CD4-positive, alpha-beta memory T cell (primary cell): ENCODE measurements at places on chromosomes 1 and 21.

- H3K27ac ChIP-seq: no peak overlapping the region
- peaks cover 62% of the 10 kb centered on the region for H3K4me1 ChIP-seq
- no peak overlapping the region for H3K4me3 ChIP-seq
- DNase-seq: no peak
These were observed 4.3 kb upstream of the IKBKE start for GRCh38 chr1:206465951-206466350.

DNA sequence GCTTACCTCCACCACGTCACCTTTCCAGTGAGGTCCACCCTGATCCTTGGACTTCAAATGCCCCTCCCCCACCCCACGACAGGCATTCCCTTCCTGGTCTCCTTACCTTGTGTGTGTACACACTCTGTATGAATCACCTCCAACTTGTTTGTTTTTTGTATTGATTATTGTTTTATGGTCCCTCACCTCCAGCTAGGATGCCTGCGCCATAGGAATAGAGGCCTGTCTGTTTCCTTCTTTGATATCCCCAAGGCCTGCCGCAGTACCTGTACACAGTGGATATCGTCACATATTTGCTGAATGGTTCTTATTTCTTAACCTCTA is 219.6 kb upstream of the POU3F1 start:
- no peak for DNase-seq
- no peaks in the 10 kb centered on the region for H3K27me3 ChIP-seq
- no peaks in the 10 kb centered on the region for H3K36me3 ChIP-seq

GRCh38 chr21:45303751-45304475 is 16.2 kb upstream of the POFUT2 start:
- no peaks in the 10 kb centered on the region for H3K27me3 ChIP-seq
- H3K4me1 ChIP-seq: peaks cover 37% of the 10 kb centered on the region
- no peak overlapping the region for H3K4me3 ChIP-seq
- no peaks in the 10 kb centered on the region for H3K36me3 ChIP-seq
- no peak for DNase-seq

- H3K4me1 ChIP-seq: no peaks in the 10 kb centered on the region
- no peak overlapping the region for H3K27ac ChIP-seq
- no peaks in the 10 kb centered on the region for H3K36me3 ChIP-seq
- no peaks in the 10 kb centered on the region for H3K27me3 ChIP-seq
- no peak overlapping the region for H3K4me3 ChIP-seq
These were observed 94.7 kb downstream of the SIK1 start for GRCh38 chr21:43331962-43332828.

GRCh38 chr1:11749203-11749689 is 12.7 kb upstream of the C1orf167 start:
- H3K27me3 ChIP-seq: no peaks in the 10 kb centered on the region
- peaks cover 11% of the 10 kb centered on the region for H3K36me3 ChIP-seq
- peaks cover 9% of the 10 kb centered on the region for H3K4me1 ChIP-seq
- no peak overlapping the region for H3K4me3 ChIP-seq
- no peak overlapping the region for H3K27ac ChIP-seq

DNA sequence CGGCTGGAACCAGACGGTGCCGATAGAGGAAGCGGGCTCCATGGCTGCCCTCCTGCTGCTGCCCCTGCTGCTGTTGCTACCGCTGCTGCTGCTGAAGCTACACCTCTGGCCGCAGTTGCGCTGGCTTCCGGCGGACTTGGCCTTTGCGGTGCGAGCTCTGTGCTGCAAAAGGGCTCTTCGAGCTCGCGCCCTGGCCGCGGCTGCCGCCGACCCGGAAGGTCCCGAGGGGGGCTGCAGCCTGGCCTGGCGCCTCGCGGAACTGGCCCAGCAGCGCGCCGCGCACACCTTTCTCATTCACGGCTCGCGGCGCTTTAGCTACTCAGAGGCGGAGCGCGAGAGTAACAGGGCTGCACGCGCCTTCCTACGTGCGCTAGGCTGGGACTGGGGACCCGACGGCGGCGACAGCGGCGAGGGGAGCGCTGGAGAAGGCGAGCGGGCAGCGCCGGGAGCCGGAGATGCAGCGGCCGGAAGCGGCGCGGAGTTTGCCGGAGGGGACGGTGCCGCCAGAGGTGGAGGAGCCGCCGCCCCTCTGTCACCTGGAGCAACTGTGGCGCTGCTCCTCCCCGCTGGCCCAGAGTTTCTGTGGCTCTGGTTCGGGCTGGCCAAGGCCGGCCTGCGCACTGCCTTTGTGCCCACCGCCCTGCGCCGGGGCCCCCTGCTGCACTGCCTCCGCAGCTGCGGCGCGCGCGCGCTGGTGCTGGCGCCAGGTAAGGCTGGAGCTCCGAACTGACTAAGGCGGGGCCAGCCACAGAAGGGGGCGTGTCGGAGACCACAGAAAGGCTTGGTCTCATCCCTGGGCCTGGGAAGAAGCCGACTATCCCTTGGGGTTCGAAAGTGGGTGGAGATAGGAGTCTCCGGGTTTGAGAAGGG is 486 bp downstream of the SLC27A3 start:
- H3K4me1 ChIP-seq: peaks cover 20% of the 10 kb centered on the region
- peak overlapping the region; percentile 47 for H3K27ac ChIP-seq
- peak overlapping the region; percentile 47 for H3K4me3 ChIP-seq
- H3K27me3 ChIP-seq: no peaks in the 10 kb centered on the region

GRCh38 chr1:100708476-100709062 is 11.0 kb upstream of the VCAM1 start:
- H3K36me3 ChIP-seq: no peaks in the 10 kb centered on the region
- DNase-seq: no peak
- H3K27me3 ChIP-seq: no peaks in the 10 kb centered on the region
- H3K4me1 ChIP-seq: no peaks in the 10 kb centered on the region
- no peak overlapping the region for H3K27ac ChIP-seq

- H3K4me3 ChIP-seq: no peak overlapping the region
- no peaks in the 10 kb centered on the region for H3K36me3 ChIP-seq
- no peak overlapping the region for H3K27ac ChIP-seq
- DNase-seq: no peak
- peaks cover 40% of the 10 kb centered on the region for H3K27me3 ChIP-seq
These were observed 19.7 kb upstream of the TBX15 start for GRCh38 chr1:119007670-119008482.

DNA sequence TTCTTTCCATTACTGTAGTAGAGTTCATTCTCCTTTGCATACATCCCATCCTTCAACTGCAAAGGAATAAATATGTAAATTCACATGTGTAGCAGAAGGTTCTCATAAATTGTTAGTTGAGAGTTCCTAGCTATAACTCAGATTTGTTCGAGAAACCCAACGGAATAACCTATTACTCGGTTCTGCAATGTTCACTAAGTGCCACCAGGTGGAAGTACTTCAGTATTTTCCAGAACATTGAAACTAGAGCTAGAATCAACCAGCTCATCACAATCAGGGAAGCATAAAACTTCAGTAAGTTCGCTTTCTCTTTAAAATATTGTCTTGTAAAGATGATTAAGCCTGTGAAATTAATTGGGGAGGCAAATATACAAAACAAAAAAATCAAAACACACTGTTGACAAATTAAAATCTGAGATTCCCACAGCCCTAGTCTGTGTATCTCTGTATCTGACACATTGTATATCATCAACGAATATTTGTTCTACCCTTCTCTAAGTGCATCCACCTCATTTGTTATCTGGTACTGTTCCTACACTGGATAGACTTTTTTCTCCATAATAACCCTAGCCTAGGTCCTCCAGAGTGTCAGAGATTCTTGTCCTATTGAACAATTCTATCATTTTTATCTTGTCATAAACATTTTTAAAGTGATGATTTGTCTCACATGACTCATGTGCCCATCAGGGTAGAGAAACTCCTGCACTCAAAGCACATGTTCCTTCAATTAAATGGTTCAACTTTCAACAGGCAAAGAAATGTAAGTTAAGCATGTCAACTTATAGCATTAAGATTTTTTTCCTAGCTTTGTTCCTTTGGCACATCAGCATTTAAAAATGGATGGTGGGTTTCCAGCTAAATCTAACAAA is 31.9 kb downstream of the MROH9 start:
- H3K36me3 ChIP-seq: no peaks in the 10 kb centered on the region
- peak; percentile 0 for DNase-seq
- H3K4me3 ChIP-seq: no peak overlapping the region

DNA sequence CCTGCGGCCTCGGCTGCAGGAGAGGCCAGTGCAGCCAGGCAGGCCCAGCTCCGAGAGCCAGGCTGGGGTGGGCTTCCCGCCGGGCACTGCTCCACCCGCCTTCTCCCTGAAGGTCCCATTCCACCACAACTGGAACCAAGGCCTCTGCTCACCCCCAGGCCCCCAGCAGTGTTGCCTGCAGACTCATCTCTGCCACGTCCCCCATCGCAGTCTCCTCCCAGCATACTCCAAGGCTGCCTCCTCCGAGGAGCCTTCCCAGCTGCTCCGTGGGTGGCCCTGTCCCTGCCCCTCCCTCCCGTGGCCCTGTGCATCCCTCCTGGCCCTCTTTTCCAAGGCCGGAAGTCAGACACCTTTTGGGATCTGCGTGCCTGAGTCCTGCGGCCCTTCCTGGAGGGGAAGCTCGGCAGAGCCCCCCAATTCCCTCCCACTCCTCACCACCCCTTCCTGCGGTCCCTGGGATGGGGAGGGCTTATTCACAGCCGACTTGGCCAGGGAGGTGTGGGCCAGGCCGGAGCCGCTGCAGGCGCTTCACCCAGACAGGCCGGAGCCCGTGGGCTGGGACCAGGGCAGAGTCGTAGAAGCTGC is 47.6 kb downstream of the SLX9 start:
- H3K27ac ChIP-seq: no peak overlapping the region
- H3K4me1 ChIP-seq: no peaks in the 10 kb centered on the region
- H3K27me3 ChIP-seq: no peaks in the 10 kb centered on the region
- no peaks in the 10 kb centered on the region for H3K36me3 ChIP-seq
- no peak overlapping the region for H3K4me3 ChIP-seq

GRCh38 chr1:227869851-227870305 is 54.4 kb downstream of the PRSS38 start:
- peaks cover 36% of the 10 kb centered on the region for H3K4me1 ChIP-seq
- no peaks in the 10 kb centered on the region for H3K36me3 ChIP-seq
- no peaks in the 10 kb centered on the region for H3K27me3 ChIP-seq
- no peak overlapping the region for H3K27ac ChIP-seq

DNA sequence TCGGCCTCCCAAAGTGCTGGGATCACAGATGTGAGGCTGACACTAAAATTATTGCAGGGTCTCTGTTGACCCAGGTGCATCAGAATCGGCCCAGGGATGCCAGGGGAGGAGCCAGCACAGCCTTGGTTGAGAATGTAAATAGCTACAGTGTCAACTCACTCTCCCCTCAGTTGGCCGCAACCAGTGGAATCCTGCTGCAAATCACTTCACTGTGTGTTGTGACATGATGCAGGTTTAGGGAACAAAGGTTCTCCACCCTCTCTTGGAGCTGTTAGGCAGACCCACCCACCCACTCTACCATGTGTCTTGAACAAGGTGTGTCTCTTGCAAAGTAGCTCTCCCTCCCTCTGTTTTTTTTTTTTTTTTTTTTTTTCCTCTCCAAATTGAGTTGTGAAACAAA is 60.5 kb upstream of the SOD1 start:
- no peak overlapping the region for H3K4me3 ChIP-seq
- no peak overlapping the region for H3K27ac ChIP-seq
- no peaks in the 10 kb centered on the region for H3K36me3 ChIP-seq
- no peaks in the 10 kb centered on the region for H3K4me1 ChIP-seq
- H3K27me3 ChIP-seq: no peaks in the 10 kb centered on the region

GRCh38 chr1:80403471-80403893 is 1397.0 kb upstream of the ADGRL4 start:
- no peaks in the 10 kb centered on the region for H3K4me1 ChIP-seq
- H3K36me3 ChIP-seq: no peaks in the 10 kb centered on the region
- H3K27ac ChIP-seq: no peak overlapping the region
- no peak for DNase-seq
- H3K27me3 ChIP-seq: no peaks in the 10 kb centered on the region
- no peak overlapping the region for H3K4me3 ChIP-seq

DNA sequence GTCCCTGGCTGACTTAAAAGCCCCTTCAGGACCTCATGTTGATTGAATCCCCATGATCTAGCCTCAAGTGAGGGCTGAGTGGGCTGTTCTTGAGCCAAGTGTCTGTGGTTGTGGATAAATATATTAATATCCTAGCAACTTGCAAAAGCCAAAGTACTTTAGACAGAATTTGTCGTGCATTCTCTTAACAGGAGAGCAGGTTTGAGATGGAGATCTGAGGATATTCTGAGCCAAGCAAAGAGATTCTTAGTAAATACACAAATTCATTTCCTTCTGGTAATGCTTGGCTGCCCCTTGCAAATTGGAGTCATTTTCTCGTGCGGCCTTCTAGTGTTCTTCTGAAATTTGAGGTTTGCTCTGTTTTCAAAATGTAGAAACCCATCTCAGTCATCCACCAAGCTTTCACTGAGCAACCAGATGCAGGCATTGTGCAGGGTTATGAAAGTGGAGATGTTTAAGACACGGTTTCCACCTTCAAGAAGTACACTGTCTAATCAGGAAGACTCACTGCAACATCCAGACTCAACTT is 242.1 kb upstream of the JUN start:
- H3K27me3 ChIP-seq: no peaks in the 10 kb centered on the region
- H3K27ac ChIP-seq: no peak overlapping the region
- H3K4me3 ChIP-seq: no peak overlapping the region
- no peak for DNase-seq
- peaks cover under 1% of the 10 kb centered on the region for H3K4me1 ChIP-seq

DNA sequence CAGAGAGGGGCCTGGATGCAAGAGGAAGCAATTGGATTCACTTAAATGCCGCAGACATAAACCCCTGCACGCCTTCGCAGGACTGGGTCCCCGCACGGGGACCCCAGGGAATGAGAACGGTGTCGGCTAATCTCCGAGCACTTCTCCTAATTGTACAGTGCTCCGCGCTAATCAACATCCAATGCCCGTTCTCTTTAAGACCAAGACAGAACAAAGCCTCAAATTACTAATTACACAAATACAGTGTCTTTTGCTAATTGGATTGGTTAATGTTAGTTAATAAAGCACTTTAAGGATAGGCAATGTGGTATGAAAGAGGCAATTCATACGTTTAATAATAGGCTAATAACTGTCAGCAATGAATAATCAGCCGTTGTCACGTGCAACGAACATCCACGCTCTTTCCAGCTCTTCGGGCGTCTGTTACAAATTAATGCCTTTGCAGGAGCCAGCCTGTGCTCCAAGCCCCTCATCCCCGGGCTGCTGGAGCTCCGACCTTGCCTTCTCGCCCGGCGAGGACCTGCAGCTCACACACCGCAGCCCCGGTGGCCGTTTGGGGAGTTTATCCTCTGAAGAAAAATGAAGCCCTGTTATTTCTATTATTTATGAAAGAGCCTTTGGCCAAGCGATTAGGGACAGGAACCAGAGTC is 157.8 kb downstream of the PRDM16 start:
- H3K27ac ChIP-seq: no peak overlapping the region
- H3K36me3 ChIP-seq: no peaks in the 10 kb centered on the region
- no peak overlapping the region for H3K4me3 ChIP-seq
- no peak for DNase-seq
